Mesothelial cell of epicardium (in vitro differentiated cells): ENCODE measurements at places on chromosomes 5 and 9. TPM values are rescaled to one million over a fixed set of nuclear protein-coding genes. Genes with fewer than 3 reads are reported as not detected.

DNA sequence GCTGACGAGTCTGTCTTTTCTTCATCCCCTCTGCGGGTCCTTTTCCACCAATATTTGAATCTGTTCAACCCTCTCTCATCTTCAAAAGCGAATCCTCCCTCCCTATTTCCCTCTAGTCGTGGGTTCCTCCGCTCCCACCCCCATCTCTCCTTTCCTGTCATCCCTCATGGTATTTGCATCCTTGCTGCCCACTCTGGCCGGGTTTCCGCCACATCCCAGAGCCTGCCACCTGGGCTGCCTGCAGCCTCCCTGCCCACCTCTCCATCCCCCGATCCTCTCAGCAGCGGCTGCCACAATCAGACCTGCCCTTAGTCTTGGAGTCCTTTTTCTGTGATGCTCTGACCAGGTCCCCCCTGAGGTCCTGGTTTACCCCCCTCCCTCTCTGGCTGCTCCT lies 44.9 kb downstream of the JADE2 start:
- no peak for DNase-seq

- DNase-seq: no peak
These were observed 206.6 kb downstream of the SEMA5A start for GRCh38 chr5:9339206-9339818.

DNA sequence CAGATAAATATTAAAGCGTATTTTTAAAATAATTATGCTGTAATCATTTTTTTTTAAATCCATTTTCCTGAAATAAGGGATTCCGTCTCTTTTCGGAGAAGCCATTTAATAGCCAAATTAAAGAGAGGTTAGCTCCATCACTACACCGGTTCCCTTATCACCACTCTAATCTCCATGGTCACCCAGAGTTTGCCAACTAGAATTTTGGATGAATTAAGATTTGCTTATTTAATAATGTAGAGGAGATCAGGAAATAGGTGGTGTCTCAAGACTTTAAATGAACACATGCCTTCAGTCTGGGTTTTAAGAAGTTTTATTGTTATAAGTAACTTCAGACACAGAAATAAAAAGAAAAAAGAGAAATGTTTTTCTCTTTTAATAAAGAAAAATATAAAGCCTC lies 151.7 kb downstream of the TTC39B start:
- DNase-seq: no peak

DNA sequence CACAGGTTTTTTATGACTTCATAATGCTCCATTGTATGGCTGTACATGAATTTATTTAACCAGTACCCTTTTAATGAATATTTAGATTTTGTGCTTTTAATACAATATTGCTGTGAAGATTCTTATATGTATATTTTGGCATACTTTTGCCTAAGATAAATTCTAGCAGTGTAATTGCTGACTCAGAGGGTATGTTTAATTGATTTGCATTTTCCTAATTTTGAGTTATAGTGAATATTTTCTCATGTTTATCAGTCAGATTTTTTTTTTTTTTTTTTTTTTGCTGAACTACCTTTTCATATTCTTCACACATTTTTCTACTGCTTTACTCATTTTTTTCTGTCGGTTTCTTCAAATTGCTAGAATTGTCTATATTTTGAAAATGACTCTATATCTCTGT lies 222.6 kb downstream of the VPS13A start:
- no peak for DNase-seq

- DNase-seq: no peak
These were observed 7.0 kb upstream of the IL12B start for GRCh38 chr5:159337016-159337955.

DNA sequence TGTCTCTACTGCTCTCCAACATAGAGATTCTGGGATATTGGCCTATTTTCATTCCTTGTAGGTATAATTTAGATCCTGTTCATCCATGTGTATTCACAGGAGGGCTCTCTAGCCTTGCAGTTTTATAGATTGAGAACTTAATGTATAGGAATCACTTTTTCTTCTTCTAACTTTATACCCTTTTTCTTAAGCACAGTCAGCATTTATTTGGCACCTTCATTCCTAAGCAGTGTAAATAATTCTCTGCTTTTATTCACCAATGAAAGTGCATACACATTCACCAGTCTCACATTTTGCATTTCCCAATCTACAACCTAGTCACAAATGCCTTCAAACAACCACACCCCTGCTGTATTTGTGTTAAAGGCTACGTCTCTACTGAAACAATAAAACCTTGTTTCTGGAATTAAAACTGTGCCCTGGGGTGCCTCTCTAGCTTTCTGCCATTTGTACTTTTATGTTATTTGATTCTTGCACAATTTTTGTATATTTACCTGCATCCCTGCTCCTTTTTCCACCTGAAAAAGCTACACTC lies 49.3 kb downstream of the NREP start:
- DNase-seq: no peak

DNA sequence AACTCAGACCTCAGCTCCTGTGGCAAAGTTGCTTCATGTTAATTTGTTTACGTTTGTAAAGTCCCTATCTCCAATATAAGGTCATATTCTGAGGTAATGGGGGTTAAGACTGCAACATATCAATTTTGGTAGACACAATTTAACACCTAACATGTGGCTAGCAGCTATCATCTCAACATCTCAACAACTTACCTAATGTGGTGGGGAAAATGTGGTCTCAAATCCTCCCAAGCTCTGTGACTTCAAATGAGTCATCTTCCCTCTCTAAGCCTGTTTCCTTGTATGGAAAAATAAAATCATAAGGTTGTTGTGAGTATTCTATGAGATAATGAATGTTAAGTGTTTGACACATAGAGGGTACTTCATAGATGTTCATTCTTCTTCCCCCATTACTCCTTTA lies 443.3 kb downstream of the CDK5RAP2 start:
- DNase-seq: no peak

GRCh38 chr5:149404746-149405549 lies 25.9 kb upstream of the IL17B start:
- no peak for DNase-seq

DNA sequence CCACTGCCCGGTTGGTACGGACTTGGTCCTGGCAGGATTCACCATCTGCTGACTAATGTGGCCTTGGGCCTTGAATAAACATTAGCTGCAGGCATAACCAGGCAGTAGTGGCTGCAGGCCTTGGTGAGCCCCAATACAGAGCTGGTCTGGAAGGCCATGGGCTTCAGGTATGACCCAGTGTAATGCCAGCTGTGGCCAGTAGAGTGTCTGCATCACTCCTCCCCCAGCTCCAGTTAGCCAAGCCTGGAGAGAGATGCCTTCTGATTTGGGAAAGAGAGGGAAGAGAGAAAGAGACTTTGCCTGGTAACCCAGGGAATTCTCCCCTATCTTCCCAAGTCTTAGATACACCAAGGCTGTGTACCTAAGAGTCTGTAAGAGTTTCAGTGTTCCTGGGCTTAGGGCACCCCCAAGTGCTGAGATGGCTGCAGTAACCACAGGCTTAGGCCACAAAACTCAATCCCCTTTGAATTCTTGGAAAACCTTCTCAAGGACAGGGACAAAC lies 5.6 kb upstream of the C5 start:
- no peak for DNase-seq

DNA sequence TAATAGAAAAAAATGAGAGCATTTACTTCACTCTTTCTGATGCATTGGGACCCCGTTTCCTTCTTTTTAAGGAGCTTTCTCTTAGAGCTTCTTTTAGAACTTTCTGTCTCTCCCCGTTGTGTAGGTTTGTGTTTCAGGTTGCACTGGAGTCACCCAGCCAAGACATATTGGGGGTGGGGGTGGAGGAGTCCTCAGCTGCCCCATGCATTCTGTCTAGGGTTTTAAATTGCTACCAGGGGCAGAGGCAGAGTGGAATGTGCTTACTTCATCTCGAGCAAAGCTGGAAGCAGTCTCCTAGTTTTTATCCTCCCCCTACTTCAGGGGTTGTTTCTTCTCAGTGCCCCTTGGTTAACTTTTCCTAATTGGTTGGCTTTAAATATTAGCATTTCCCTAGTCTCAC lies 9.4 kb downstream of the OR2K2 start:
- DNase-seq: no peak

- no peak for DNase-seq
These were observed 194.0 kb downstream of the IRX1 start for GRCh38 chr5:3789519-3790193.

- DNase-seq: no peak
These were observed 73.3 kb downstream of the MYO10 start for GRCh38 chr5:16862777-16863176.

GRCh38 chr5:634191-634590 lies 22.1 kb downstream of the CEP72 start:
- no peak for DNase-seq

DNA sequence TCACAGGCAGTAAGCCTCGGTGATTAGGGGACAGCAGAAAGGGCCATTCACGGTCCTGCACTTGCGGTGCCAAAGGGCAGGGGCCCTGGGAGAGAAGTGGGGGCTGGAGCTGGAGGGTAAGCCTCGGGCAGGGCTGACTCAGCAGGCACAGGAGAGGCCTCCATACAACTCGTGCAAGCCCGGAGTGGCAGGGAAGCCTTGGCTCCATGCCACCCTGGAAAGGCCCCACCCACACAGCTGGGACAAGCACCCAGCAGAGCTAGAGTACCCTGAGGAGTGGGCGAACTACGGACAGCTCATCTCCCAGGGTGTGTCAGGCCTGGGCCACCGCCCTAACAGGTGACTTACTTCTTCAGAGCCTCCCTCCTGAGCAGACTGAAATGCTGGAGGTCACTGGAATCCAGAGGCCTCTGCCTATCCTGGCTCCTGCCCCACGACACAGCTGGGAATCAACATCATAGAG lies 5.6 kb upstream of the CAMK2A start:
- no peak for DNase-seq

- DNase-seq: no peak
These were observed 144.7 kb downstream of the RGS3 start for GRCh38 chr9:113608082-113608685.

GRCh38 chr9:132605387-132605786 lies 23.0 kb downstream of the BARHL1 start:
- no peak for DNase-seq

- DNase-seq: no peak
These were observed 34.7 kb upstream of the SLC9A3 start for GRCh38 chr5:558871-559503.

- DNase-seq: no peak
These were observed 555.5 kb downstream of the CDH9 start for GRCh38 chr5:26482810-26483375.

DNA sequence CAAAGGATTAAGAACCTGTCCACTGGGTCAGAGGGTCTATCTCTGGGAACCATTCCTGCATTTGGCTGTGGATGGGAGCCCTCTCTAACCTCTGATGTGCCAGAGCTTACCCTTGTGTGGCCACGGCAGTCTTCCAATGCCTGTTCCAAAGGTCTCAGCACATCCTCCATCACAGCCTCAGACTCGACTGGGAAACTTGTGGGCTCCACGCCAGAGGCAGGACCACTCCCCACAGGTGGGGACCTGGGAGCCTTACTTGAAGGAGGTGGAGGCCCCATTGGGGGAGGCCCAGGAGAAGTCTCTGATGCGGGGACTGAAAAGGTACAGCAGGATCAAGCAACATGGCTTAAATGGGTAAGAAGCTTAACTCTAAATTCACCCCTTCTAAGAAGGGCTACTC lies 4.4 kb downstream of the EIF4EBP3 start:
- DNase-seq: no peak

GRCh38 chr9:15717290-15717967 lies 164.6 kb downstream of the CCDC171 start:
- DNase-seq: no peak

DNA sequence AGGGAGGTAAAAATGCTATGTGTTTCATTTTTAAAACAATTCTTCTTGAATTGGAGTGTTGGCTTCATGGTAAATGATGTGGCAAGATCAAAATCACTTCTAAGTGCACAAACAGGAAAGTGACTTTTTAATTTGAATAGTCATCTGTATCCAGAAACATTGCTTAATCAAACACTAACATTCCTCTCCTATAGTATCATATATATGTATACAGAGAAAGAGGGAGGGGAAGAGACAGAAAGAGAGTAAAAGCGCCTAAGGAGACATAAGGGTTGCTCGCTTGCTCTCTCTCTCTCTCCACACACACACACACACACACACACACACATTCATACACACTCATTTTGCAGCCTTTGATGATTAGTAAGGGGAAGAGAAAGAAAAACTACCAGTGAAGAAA lies 95.4 kb upstream of the PRDM9 start:
- no peak for DNase-seq

- no peak for DNase-seq
These were observed 8.7 kb downstream of the GARIN3 start for GRCh38 chr5:157157293-157157891.

DNA sequence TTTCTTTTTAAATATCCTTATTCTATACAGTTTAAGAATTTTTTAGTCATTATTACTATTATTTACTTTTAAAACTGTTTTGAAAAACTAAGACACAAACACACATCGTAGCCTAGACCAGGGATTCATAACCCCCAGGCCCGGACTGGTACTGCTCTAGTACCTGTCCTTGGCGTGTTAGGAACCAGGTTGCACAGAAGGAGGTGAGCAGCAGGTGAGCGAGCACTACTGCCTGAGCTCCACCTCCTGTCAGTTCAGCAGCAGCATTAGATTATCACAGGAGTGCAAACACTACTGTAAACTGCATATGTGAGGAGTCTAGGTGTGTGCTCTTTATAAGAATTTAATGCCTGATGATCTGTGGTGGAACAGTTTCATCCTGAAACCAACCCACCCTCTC lies 357.0 kb downstream of the PTPRD start:
- no peak for DNase-seq

DNA sequence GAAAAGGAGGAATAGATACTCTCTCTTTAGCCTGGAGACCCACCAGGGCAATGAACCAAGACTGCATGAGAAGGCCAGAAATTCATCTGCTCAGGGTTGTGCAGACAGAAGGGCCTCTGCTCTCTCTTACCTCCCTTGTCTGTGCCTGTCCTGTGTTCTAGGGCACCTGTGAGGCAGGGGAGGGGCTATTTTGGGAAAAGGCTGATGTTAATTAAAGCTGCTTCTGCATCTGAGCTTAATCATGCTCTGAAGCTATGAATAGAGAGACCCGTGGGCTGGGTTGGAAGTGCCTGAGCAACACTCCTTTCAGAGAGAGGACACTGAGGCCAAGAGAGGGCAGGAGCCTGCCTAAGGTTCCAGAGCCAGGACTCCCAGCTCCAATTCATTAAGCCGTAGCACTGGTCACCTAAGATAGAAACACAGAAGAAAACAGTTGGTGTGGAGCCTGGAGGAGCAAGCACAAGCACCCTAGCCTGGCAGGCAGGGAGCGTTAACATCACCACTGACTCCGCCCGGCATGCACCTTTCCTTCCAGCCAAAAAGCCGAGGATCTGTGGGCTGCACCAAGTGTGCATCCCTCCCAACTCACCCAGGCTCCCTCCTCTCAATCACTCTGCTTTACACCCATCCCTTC lies 31.4 kb upstream of the STING1 start:
- no peak for DNase-seq

Gene ECM2
- 0.16 to 0.20 TPM in 2 of 3 replicates, not detected in the other for total RNA-seq

Gene SMARCA2
- total RNA-seq: 81.2 to 96.2 TPM (median 93.6 TPM) in 3 replicates

Gene IL4
- not detected in 3 replicates for total RNA-seq

Gene PDZD2
- total RNA-seq: 21.5 to 23.1 TPM (median 22.1 TPM) in 3 replicates

Gene TNFSF15
- total RNA-seq: 11.7 to 12.2 TPM (median 12.2 TPM) in 3 replicates

Gene IFNK
- total RNA-seq: not detected in 3 replicates

Gene PTGES2
- 70.0 to 74.8 TPM (median 72.6 TPM) in 3 replicates for total RNA-seq

Gene MIGA2
- total RNA-seq: 36.1 to 37.9 TPM (median 36.2 TPM) in 3 replicates

Gene PRR16
- 1.9 to 2.7 TPM (median 2.1 TPM) in 3 replicates for total RNA-seq

Gene SLC25A2
- total RNA-seq: 1.3 to 1.6 TPM (median 1.6 TPM) in 3 replicates
